Sciatic nerve (tissue), 2 donors: ENCODE measurements at places on chromosomes 2 and 18. TPM values are rescaled to one million over a fixed set of nuclear protein-coding genes. Genes with fewer than 3 reads are reported as not detected.

PROM2 gene
- total RNA-seq: 3.0 TPM

DNA sequence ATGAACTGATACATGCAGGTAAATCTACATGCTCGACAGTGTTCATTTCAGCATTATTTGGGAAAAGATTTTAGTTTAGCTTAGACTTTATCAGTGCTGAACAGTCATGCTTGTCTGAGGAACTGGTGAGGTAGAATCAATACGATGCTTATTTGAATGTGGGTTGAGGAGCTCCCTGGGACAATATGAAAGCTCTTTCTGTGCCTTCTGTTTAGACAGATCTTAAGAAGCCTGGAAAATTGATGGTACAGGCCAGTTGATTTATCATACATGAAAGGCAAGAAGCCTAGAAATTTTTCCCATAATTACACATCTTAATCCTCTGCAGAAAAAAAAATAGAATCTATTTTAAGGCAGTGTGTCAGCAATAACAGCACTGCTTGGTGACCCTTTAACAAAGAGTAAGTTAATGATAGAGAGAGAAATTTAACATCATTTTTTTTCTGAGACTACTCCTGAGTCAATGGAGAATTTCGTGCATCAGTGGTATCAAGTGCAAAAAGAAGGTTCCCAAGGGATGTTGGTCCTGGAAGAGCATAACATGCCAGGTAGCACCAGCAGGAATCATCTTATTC is 252.2 kb upstream of the CDH20 start:
- no peak for DNase-seq

DNA sequence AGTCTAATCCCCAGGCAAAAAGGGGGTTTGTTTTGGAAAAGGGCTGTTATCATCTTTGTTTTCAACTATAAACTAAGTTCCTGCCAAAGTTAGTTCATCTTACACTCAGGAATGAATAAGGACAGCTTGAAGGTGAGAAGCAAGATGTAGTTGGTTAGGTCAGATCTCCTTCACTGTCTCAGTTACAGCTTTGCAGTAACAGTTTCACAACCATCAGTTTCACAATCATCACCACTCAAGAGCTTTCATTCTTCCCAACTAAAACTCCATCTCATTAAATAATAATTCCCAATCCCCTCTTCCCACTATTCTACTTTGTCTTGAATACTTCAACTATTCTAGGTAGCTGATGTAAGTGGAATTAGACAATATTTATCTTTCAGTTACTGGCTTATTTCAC is 200.9 kb downstream of the NYAP2 start:
- DNase-seq: no peak

DNA sequence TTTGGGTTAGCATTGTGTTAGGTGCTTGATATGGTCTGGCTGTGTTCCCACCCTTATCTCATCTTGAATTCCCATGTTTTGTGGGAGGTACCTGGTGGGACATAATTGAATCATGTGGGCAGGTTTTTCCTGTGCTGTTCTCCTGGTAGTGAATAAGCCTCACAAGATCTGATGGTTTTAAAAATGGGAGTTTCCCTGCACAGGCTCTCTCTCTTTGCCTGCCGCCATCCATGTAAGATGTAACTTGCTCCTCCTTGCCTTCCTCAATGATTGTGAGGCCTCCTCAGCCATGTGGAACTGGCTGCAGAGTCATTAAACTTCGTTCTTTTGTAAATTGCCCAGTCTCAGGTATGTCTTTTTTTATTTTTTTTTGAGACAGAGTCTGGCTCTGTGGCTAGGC is 2.8 kb downstream of the MSH2 start:
- no peak for DNase-seq

DNA sequence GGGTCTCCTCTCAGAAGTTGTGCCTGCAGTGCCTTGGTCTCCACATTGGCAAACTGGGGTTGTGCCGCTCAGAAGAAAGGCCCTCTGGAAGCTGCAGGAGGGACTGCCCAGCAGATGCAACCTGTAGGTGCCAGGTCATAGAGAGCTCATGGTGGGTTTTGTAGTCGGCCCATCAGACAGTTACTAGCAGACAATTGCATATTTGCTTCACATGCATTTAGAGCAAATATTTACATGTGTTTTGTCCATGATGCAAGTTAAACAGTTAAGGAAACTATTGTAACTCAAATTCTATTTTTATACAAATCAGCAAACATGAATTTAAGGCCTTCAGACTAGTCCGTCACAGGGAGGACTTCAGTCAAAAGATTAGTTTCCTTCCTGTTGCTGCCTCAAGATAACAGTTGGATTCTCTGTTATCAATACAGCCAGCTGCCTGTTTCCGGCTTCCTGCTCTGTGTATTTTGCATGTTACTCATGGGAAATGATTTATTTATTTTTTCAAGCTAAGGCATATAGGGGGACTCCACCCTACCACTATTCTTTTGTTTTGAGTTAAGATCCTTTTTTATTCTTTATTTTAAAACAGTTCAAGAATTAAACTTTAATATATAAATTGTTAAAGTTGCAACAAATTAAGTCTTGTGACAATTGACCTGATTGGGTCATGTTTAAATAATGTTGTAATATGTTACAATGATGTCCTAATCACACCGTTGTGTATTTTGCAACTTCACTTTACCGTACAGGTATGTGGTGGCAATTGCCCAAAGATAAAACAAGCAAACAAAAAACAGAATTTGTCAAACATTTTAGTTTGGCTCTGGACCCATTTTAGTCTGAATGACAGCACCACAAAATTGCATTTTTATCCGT is 133.5 kb downstream of the SPTBN1 start:
- no peak for DNase-seq

GRCh38 chr18:9416563-9417072 is 58.7 kb upstream of the RALBP1 start:
- DNase-seq: no peak

FAM110C gene
- 0.58 TPM for total RNA-seq

TDRD15 gene
- 0.13 TPM for total RNA-seq

NBAS gene
- 51.3 TPM for total RNA-seq

PRSS56 gene
- not detected for total RNA-seq

DNA sequence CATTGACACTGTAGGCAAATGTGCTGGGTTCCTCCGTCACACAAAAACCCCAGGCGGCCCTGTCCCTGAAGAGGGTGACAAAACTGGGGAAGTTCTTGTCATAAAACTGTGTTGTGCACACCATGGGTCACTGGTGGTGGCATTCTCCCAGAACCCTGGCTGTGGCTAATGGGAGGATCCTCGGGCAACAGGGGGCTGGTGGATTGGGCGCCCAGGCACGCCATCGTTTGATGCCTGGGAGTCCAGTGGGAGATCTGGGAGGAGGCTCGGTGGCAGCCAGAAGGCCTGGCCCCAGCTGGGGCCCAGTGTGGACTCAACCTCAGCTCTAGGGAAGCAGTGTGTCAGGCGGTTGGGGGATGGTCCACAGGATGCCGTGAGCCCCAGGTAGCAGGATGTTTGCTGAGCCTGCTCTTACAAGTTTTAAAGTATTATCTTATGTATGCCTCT is 140.7 kb downstream of the ACOXL start:
- DNase-seq: no peak

KRCC1 gene
- total RNA-seq: 35.0 TPM

- no peak for DNase-seq
These were observed 60.2 kb downstream of the CXCR4 start for GRCh38 chr2:136057802-136058140.

CCDC150 gene
- total RNA-seq: 5.8 TPM

DNA sequence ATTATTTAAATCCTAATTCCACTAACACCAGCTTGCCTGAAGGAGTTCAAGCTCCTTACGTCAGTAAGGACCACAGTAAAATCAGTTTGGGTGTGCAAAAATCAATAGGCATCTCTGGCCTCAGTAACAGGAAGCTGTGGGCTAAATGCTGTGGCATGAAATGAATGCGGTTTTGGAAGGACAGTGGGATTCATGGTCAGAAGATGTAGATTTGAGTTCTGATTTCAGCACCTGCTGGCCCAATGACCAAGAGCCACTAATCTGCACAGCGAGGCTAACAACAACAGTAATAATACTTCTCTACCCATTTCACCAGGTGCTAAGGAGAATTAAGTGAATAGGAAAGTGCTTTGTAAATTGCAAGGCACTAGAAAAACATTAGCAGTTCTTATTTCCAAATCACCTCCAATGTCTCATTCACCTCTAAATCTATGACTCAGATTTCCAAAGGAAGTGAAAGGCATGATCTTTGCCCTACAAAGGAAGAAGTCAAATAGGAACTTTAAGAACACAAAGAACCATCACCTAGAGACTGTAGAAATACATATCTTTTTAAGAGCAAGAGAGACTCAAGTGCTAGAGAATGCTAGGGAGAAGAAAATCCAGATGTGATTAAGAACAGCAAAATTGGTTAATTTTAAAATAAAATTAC is 172.6 kb downstream of the ANKRD44 start:
- no peak for DNase-seq

DNA sequence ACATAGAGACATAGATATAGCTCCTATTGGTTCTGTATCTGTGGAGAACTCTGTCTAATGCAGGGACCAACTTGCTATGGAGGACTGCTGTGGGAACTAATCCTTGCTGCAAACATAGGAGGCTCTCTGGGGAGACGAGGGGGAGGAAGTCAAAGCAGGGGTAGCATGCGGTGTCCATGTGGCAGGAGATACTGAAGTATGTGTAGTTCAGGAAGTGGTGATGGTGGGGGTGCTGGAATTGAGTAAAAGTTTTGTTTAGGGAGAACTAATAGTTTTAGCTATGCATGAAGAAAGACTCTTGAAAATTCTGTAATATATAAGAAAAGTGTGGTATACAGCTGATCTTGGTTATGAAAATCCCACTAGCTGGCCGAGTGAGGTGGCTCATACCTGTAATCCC is 62.0 kb downstream of the ANKRD44 start:
- no peak for DNase-seq

DNA sequence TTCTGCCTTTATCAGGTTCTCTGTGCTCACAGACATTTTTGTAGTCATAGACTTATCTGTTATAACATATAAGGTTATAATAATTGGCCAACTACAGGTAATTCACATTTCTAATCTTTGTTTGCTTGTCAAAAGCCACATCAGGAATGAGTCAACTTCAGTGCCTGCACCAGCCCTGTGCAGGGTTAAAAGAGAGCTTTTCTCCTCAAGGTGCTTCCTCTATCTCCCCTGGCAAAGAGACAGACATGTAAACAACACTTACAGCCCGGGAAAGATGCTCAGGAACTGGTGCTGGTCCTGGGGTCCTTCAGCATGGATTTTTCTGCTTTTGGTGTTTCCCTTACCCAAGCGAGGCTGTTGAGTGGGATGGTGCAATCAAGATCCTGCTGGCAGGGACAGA is 7.7 kb upstream of the EHD3 start:
- DNase-seq: no peak

GALNT3 gene
- total RNA-seq: 2.5 TPM

MAIP1 gene
- total RNA-seq: 12.6 TPM

AFF3 gene
- total RNA-seq: 14.2 TPM

GRCh38 chr2:156779416-156780120 is 343.4 kb downstream of the GPD2 start:
- no peak for DNase-seq

ANKRD30B gene
- 17.2 TPM for total RNA-seq

TTC27 gene
- total RNA-seq: 19.0 TPM

CIDEA gene
- 5.0 TPM for total RNA-seq

DNA sequence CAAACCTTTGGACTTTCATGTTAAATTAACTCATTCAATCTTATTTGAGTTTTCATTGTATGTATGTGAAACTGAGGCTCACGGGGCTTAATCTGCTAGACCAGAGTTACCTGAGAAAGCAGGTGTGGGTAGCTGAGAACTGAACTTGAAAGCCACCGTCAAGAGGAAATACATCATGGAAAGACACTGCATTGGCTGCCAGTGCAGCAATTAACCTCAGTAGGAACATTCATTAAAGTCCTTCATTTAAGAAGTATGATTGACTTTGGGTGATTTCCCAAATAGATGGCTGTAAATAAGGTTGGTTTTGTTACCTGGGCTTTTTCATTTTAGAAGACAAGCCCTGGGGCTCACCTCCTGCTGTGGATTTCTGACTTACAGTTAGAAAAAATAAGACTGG is 36.5 kb upstream of the MGAT5 start:
- DNase-seq: no peak

- peak; percentile 64 for DNase-seq
These were observed 20.7 kb downstream of the B3GNT2 start for GRCh38 chr2:62216616-62217015.

- DNase-seq: no peak
These were observed 10.0 kb downstream of the FLACC1 start for GRCh38 chr2:201347138-201347537.

- no peak for DNase-seq
These were observed 475.8 kb downstream of the TXNL1 start for GRCh38 chr18:56162311-56163265.

PLGLB1 gene
- total RNA-seq: 8.9 TPM

- no peak for DNase-seq
These were observed 567.2 kb downstream of the SATB2 start for GRCh38 chr2:198890490-198890889.

APCDD1 gene
- 43.1 TPM for total RNA-seq

DNA sequence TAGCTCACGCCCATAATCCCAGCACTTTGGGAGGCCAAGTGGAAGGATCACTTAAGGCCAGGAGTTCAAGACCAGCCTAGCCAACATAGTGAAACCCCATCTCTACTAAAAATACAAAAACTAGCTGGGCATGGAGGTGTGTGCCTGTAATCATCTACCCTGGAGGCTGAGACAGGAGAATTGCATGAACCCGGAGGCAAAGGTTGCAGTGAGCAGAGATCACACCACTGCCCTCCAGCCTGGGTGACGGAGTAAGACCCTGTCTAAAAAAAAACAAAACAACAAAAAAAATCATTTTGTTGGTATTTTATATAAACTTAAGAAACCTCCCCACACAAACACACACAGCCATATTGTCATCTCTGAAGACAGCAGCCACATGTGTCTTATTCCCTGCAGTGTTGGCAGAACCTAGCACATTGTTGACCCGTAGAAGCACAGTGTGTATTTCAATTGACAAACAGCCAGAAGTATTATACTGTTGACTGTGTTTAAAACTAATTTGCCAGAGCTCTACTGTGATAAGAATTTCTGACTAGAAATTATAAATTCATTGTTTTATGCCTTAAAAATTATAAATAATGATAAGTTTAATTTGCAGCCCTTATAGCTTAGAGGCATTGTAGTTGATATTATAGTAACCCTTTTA is 68.1 kb downstream of the DNAJC10 start:
- DNase-seq: no peak

DNA sequence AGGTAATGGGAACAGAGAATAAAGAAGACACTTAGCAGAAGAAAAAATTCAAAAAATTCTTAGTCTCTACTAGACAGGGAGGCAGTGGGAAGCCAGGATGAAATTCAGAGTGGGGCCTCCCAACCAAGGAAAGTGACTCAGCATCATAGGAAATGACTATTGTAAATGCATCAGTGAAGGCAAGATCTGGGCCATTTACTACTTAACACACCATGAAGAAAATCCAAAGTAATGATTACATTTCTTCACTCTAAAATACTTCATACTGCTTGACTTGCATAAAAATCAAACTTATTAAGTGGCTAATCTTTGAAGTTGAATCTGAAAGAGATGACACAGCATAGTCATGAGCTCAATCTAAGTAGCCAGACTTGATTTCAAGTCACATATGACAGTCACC is 405.8 kb upstream of the SLC39A10 start:
- no peak for DNase-seq
